A549 treated with AZD2906 at 1 μM for 4 hours (cell line): ENCODE measurements at places on chromosomes 11 and 22. TPM values are rescaled to one million over a fixed set of nuclear protein-coding genes. Genes with fewer than 3 reads are reported as not detected.

CYB5R3 gene
- total RNA-seq: 96.2 to 136 TPM (median 128 TPM) in 5 replicates

TKFC gene
- 45.4 to 75.1 TPM (median 73.0 TPM) in 5 replicates for total RNA-seq

PRR5 gene
- total RNA-seq: 10.0 to 15.1 TPM (median 13.9 TPM) in 5 replicates

CARNS1 gene
- 0.12 to 0.21 TPM (median 0.13 TPM) in 5 replicates for total RNA-seq

BIK gene
- 1.7 to 2.5 TPM (median 2.0 TPM) in 5 replicates for total RNA-seq

MUC6 gene
- 0.05 TPM in 1 of 5 replicates, not detected in the others for total RNA-seq

OR52A1 gene
- total RNA-seq: not detected in 5 replicates

TRIM51 gene
- total RNA-seq: not detected in 5 replicates

OR4C16 gene
- total RNA-seq: not detected in 5 replicates

OR10G6 gene
- not detected in 5 replicates for total RNA-seq

HTR3A gene
- not detected in 5 replicates for total RNA-seq

CSNK2A3 gene
- 1.7 to 2.5 TPM (median 1.8 TPM) in 5 replicates for total RNA-seq

OR4D10 gene
- total RNA-seq: not detected in 5 replicates

CYB561A3 gene
- total RNA-seq: 35.7 to 45.5 TPM (median 41.7 TPM) in 5 replicates

CECR2 gene
- 0.07 to 0.16 TPM (median 0.10 TPM) in 5 replicates for total RNA-seq

MUC5AC gene
- total RNA-seq: 0.95 to 1.9 TPM (median 1.6 TPM) in 5 replicates

IGSF22 gene
- total RNA-seq: not detected in 5 replicates
